Activated CD8-positive, alpha-beta T cell treated with anti-CD3 and anti-CD28 coated beads for 36 hours (primary cell): ENCODE measurements at places on chromosomes 6 and 20. TPM values are rescaled to one million over a fixed set of nuclear protein-coding genes. Genes with fewer than 3 reads are reported as not detected.

The GGTLC1 gene
- not detected for total RNA-seq

The ABCC10 gene
- 27.2 TPM for total RNA-seq

The MACROD2 gene
- total RNA-seq: not detected

The GSTA2 gene
- total RNA-seq: not detected

The ANKRD66 gene
- not detected for total RNA-seq

The GCM1 gene
- not detected for total RNA-seq

The TINAG gene
- not detected for total RNA-seq

The PEX7 gene
- total RNA-seq: 6.0 TPM

GRCh38 chr6:170160628-170161611 lies 130.0 kb downstream of the DLL1 start:
- DNase-seq: no peak

DNA sequence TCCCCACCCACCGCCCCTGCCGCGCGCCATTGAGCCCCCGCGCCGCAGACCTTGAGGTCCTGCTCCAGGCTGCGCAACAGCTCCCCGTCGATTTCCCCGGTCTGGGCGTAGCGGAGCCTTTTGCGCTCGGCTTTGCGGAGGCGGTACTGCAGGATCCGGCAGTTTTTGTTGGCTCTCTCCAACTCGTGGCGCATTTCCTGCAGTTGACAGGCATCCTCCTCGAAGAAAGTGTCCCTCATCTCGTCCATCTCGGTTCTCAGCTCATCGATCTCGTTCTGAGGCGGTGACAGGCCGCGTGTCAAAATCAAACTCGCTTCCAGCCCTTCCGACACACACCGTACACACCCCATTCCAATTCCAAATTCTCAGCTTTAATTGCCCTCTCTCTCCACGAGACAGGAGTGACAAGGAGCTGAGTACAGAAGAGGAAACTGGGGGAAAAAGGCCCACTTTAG lies 4.3 kb downstream of the MTCL3 start:
- DNase-seq: peak; percentile 71

DNA sequence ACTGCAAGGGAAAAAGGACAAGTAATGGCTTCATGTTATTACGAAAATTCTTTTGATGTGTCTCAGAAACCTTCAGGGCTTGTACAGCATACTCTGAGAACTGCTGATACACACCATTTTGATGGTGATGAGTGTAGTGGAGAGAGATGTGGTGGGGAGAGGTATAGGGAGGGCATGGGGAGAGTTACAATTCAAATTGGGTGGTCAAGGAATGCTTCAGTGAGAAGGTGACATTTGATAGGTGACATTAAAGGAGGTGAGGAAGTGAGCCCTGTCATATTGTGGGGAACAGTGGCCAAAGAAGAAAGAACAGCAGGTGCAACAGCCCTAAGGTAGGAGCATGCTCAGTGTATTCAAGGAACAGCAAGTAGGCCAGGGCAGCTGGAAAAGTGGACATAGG lies 318.9 kb downstream of the CLIC5 start:
- no peak for DNase-seq

DNA sequence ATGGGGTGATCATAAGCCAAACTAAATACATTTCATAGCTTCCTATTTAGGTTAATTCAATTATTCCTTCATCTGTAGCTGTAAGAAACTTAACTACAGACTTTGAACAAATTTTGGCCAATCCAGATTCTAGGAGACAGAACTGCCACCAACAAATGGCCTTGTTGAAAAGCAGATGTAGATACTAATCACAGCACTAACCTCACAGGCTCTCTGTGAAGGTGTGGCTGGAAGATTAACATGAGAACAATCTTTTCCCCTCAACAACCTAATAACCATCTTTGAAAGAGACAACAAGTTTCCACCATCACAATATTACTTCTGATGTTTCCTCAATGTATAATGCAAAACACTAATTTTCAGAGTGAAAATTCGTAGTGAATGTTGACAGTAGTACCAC lies 87.8 kb downstream of the SESN1 start:
- DNase-seq: no peak

GRCh38 chr20:20367575-20368417 lies at the start of gene INSM1:
INSM1 (plus strand) TSS chr20:20368104; CDS start chr20:20368268, 164 bp downstream.
- DNase-seq: peak; percentile 23

DNA sequence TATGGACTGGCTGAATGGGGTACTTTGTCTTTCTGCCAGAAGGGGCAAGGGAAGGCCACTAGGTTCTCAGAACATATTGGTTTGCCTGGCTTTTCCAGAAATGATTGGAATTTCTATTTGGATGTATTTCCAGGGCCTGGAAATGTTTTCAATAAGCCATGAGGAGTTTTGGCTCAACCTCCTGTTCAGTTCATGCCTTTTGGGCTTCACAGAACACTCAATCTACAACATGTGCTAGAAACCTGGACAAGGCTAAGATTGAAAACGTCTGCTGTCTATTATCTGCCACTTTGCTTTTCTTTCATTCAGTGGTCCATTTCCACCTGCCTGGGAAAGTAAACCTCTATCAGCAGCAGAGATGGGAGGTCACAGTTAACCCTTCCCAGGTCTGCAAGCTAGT lies 793.4 kb downstream of the TENT5A start:
- DNase-seq: no peak

- peak; percentile 76 for DNase-seq
These were observed 44.1 kb downstream of the PREX1 start for GRCh38 chr20:48783533-48784272.

DNA sequence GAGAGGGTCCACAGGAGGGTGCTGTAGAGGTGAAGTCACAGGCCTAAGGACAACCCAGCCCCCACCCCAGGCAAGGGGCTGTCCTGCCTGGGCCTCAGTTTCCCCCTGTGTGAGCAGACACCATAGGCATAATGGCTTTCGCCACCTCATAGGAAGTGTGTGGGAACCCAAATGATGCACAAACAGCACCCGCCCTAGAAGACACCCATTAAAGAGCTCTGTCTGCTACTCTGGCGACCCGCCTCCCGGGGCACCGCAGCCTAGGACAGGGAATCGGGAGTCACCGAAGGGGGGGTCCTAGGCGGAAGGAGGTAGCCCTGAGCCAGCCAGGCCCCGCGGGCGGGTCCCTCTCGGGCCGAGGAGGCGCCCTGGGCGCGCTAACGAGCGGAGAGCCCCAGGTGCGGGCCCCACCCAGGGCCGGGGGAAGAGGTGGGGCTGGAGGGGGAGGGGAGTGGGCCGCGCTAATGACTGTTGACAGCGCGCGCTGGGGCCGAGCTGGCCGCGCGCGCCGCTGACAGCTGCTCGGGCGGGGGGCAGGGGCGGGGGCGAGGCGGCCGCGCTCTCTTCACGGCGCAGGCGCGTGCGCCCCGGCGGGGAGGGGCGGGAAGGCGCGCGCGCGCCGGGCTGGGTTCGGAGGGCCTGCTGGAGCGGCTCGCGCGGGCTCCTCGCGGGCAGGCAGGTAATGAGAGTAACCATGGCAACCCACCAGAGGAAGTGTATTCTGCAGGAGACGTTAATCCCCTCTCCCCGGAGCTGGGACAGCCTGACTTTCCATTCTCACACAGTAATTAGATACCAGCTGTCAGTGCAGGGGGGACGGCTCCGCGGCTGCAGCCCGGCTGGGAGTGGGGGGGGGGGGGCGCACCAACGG lies 48.9 kb downstream of the NOL4L start:
- peak; percentile 85 for DNase-seq

- DNase-seq: no peak
These were observed 406.7 kb downstream of the CD83 start for GRCh38 chr6:14524319-14524718.

DNA sequence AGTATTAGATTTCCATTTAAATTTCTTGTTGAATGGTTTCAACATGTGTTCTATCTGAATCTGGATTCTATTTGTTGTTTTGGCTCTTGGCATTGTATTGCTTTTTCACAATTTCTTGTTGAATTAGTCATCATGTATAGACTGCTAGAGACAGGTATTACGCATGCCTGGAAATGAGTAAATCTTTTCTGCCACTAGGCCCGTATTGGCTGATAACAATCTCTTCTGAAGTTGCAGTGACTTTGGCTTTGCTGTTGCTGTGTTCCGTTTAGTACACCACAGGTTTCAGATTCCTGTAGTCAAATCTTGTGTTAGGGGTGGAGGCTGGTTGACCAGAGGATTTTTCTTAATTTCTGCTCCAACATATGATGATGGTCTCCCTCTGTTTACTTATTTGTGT lies 1339.4 kb downstream of the GRIK2 start:
- no peak for DNase-seq

DNA sequence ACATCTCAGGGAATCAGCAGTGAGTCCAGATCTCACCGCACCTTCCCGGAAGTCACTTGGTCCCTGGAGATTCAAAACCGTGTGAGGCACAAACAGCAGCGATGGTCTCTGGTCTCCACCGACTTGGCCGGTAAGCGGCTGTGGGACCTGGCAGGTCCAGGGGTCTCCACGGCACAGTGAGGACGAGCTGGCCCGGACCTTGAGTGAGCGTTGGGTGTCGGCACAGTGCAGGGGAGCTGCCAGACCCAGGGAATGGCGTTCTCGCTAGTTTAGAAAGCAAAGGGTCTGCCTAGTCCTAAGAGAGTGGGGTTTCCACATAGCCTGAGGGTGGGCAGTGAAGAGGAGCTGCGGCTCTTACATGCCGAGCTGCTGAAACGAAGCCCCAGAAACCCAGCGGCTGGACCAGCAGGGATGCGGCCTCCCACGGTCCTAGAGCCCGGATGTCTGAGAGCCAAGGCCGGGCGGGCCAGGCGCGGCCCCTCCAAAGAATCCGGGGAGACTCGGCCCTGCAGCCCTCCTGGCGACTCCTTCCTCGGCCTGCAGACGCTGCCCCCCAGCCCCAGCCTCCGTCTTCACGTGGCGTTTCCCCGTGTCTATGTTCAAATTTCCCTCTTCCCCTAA lies 185.0 kb downstream of the ERMARD start:
- no peak for DNase-seq

DNA sequence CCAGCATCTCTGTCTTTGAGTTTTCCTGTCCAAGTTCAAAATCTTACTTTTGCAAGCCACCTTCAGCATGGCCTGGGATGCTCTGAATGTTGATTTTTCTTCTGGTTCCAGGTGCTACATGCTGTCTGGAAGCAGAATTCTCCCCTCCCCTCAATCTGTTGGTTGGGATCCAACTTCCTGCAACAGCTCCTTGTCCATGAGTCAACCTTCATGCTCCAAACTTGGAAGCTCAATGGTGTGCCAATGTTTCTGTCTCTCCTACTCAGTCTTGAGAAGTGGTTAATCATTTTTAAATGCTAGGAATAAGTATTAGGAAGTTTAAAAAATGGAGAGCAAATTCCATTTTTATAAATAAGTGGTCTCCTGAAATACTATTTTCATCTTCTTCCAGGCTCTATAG lies 33.2 kb upstream of the PLEKHG1 start:
- no peak for DNase-seq

GRCh38 chr20:58598211-58599015 lies 52.7 kb upstream of the STX16 start:
- DNase-seq: no peak

- no peak for DNase-seq
These were observed 296.5 kb upstream of the RUNX2 start for GRCh38 chr6:45031601-45032000.

DNA sequence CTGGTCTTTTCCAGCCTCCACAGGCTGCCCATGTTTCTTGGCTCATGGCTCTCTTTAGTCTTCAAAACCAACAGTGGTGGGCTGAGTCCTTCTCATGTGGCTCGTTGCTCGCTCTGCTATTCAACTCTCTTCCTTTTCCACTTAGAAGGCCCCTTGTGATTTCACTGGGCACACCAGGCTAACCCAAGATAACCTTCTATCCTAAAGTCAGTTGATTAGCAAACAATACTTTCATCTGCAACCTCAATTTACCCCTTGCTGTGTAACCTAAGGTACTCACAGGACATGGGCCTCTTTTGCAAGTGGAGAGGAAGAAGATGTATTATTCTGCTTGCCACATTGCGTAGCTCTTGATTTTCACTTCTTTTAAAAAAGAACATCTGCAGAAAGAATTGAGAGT lies 79.6 kb downstream of the UTRN start:
- DNase-seq: no peak

GRCh38 chr20:31839782-31840487 lies 5.5 kb downstream of the FOXS1 start:
- no peak for DNase-seq

DNA sequence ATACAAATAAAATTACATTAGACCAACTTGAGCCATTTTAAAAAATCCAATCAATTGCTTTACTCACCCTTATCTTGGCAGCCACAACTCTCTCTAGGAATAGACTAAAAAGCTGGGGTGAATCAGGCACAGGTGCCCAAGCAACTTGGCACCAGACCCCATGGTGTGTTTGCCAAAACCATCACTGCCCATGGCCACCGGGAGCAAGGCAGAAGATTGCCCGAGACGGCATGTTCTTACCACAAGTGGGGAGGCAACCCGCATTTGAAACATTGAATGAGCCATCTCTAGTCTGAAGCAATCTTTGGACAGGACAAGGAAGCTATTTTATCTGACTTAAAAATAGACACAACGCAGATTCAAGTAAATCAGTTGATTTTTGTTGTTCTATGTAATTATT lies 69.0 kb downstream of the SMLR1 start:
- no peak for DNase-seq

GRCh38 chr20:59435518-59435917 lies 135.1 kb downstream of the EDN3 start:
- no peak for DNase-seq
